ENCODE measurements at places on chromosomes 12 and 14.

GRCh38 chr14:68594737-68595380, 198.0 kb downstream of the ZFP36L1 start:
- no peak for DNase-seq

DNA sequence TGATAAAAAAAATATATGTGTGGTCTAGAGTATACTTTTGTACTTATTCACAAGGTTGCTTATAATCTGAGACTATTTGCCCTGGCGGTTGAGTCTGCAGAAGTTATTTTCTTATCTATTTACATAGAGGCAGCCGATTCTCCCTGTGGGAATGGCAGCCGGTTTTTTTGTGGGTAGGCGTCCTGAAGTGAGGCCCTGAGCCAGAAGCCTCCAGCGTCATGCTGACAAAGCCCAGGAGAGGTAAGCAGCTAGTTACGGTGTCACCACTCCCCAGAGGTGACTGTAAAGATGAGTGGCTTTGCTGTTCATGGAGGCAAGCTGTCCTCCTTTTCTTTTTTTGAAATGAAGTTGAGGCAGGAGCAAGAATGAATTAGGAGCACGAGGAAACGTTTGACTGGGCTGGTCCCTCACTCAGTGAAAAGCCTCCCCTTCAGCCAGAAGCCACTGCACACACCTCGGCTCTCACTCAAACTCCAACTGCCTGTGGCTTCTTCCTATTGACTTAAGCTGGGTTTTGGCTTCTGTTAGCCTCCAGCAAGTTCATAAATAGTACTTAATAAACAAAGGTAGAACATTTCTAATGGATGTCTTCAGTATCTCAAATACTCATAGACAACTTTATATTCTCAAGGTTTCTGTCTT, 21.5 kb downstream of the PAX9 start:
- DNase-seq = no peak

- DNase-seq = no peak
Measured at GRCh38 chr12:13561923-13562322, 365.4 kb downstream of the EMP1 start.

- DNase-seq = no peak
Measured at GRCh38 chr14:76126076-76126475, 25.6 kb upstream of the GPATCH2L start.

DNA sequence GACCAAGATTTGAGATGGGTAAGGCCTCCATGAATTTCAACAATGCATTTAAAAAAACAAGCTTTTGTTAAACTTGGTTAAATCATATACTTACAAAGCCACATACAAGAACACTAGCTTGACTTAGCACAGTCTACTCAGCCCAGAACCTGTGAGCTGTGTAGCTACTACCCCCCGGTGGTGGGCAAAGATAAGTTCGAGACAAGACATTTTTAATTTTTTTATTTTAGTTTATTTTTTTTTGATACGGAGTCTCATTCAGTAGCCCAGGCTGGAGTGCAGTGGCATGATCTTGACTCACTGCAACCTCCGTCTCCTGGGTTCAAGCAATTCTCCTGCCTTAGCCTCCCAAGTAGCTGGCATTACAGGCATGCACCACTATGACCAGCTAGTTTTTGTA, 3.7 kb upstream of the NECAP1 start:
- peak; percentile 64 for DNase-seq

DNA sequence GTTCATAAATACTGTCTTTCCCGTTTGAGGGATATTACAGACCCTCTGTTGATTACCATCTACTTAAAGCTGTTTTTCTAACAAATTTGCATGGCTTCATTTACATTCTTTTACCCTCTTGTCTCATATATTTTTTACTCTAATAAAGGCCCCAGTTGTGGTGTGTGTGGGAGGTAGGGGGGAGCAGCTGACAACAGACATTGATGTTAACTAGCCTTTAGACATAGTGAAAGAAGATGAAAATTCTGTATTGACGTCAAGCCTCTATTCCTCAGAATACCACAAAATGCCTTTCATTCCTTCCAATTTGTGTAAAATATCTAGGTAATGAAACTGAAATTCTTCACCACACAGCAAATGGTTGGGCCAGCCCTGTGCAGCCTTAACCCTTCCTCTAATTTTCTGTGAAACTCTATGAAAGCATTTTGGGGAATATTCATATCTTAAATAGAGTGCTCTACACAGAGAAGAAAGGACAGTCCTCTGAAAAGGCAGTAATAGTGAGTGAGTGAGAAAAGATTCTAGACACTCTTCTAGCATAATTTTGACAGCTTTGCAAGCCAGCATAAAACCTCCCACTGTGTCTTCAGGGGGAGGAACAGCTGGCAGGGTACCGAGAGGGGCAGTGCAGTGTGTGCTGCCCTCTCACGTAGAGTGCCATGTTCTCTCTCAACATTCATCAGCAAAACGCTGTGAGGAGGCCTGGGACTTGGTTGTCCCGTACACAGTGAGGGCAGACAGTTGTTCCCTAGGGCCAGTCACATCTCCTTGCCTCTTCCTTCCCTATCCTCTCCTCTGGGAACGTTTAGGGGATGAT, 20.1 kb upstream of the CERS5 start:
- DNase-seq = no peak

DNA sequence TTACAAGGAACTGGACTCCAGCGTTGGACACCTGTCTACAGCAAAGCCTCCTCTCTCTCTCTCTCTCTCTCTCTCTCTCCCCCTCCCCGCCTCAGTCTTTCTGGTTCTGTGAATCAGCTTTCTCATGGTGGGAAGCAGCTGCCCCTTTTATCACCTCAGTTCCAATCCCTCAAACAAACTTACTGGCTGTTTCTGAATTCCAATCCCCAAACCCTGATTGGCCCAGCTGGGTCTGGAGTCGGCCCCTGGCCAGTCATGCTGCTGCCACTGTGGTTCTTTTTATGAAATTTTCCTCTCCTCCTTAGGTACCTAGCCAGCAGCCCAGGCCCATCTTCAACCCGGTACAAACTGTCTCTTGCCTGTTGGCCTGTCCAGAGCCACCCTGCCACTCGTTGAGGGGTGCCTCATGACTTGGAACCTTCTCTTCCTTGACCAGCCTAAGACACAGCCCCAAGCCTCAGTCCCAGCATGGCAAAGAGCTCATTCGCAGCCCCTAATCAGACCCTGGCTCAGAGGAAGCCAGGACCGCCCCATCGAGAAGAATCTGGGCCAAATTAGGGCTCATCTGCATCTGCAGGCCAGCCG, 9.4 kb upstream of the MORN3 start:
- no peak for DNase-seq

- no peak for DNase-seq
Measured at GRCh38 chr12:85616201-85616600, 220.0 kb downstream of the RASSF9 start.

DNA sequence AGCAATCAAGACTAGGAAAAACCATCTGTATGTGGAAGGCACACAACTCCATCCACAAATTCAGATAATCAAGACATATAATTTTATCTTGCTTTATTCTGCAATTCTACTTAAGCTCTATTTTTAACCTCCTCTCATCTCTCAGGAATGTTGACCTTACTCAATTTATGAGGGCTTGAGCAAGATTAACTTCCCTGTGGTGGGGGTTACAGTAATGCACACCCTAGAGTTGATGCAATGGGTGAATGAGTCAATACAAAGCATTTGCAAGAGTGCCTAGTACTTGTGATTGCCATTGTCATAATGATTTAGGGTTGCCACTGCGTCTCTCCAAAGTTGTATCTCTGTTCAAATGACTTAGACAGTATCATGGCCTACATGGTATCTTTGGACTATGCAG, 1598.4 kb upstream of the TMEM132C start:
- DNase-seq = no peak

GRCh38 chr12:112130441-112130998, 5.2 kb downstream of the TRAFD1 start:
- no peak for DNase-seq

- peak; percentile 85 for DNase-seq
Measured at GRCh38 chr12:121443193-121443870, 43.4 kb downstream of the RNF34 start.

GRCh38 chr12:45336762-45337596, 121.1 kb downstream of the ANO6 start:
- no peak for DNase-seq

DNA sequence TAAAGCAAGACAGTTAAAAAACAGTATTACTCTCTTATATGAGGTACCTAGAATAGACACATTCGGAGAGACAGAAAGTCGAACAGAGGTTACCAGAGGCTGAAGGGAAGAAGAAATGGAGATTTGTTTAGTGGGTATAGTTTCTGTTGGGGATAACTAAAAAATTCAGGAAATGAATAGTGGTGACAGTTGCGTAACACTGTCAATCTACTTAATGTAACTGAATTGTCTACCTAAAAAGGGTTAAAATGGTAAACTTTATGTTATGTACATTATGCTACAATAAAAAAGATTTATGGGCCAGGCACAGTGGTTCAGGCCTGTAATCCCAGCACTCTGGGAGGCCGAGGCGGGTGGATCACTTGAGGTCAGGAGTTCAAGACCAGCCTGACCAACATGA, 30.6 kb upstream of the SLC6A13 start:
- no peak for DNase-seq

- DNase-seq = no peak
Measured at GRCh38 chr12:4212845-4213244, 60.7 kb upstream of the CCND2 start.

- no peak for DNase-seq
Measured at GRCh38 chr14:37588667-37588955, 6.4 kb downstream of the FOXA1 start.

GRCh38 chr14:87494010-87494409, 499.0 kb downstream of the GALC start:
- DNase-seq = no peak

GRCh38 chr12:102793921-102794320, 123.1 kb downstream of the PAH start:
- no peak for DNase-seq

- DNase-seq = no peak
Measured at GRCh38 chr14:40618225-40618898, 988.3 kb upstream of the LRFN5 start.

GRCh38 chr14:57209561-57209960, 59.1 kb downstream of the EXOC5 start:
- no peak for DNase-seq

DNA sequence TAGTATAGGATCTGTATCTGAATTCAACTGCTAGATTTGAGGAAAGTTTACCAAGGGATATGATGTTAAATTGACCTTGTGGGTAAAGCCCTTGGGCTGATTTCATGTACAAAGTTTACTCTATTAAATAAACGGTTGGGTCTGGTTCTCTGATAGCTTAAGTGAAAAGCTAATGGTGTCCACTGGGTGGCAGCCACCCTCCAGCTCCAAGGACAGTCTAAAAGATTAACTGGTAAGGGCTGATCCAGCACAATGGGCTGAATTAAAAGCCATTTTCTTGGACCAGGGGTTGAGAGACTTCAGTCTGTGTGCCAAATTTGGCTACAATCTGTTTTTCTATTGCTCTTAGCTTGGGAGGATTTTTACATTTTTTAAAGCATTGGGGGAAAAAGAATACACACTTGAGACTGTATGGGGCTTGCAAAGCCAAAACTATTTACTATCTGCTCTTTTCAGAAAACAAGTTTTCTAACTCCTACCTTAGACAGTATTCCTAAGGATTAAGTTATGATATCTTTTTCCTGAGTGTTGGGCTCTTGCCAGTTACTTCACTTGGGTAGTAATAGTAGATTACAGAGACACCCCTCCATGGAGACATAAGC, 116.5 kb downstream of the GPHN start:
- peak; percentile 72 for DNase-seq

GRCh38 chr14:64554556-64554955, 4.8 kb downstream of the PPP1R36 start:
- DNase-seq = no peak

DNA sequence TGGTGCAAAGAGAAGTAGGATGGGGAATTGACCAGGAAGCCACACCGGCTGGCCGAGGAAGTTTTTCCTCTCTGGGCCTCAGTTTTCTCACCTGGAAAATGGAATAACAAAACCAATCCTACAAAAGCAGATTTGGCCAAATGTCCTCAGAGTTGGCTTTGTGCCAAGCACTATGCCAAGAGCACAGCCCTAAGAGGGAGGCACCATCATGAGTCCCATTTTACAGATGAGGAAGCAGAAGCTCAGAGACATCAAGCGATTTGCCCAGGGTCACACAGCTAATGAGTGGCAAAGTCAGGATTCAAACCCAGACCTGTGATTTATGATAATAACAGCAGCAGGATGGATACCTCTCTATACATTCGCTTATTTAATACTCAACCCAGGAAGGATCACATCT, 27.3 kb downstream of the RASAL1 start:
- DNase-seq = no peak

GRCh38 chr12:98399532-98399931, 115.9 kb upstream of the TMPO start:
- DNase-seq = no peak

- no peak for DNase-seq
Measured at GRCh38 chr14:106218174-106218573, 691.8 kb downstream of the TMEM121 start.

DNA sequence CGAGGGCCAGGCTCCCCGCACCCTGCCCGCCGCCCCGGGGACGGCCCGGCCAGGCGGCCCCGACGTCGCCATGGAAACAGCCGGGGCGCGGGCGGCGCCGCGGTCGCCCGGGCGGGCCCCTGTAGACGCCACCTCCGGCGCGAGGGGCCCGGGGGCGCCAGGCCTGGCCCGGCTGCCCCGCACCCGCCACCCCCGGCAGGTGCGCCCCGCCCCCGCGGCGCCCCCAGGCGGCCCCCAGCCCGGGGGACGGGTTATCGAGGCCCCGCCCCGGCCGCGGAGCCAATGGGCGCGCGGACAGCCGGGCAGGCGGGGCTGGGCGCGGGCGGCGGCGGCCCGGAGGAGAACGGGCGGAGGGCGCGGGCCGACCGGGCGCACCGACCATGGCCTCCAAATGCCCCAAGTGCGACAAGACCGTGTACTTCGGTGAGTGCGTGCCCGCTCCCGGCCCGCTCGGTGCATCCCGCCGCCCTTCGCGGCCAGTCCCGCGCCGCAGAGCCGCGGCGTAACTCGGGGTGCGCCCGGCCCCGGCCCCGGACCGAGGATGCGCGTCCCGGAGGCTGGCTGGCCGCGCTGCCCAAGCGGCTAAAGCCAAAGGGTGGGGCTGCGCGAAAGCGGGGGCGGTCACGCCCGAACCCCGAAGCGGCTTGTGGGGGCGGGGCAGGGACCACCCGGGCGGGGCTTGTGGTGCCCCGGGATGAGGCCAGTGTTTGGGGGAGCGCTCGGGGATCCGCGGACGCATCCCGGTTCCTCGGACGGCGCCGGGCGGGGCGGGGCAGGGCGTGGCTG, at the start of gene CRIP2:
CRIP2 (plus strand) TSS at position 339 of the 786 bp plus-strand sequence; CDS start at position 381, 42 bp downstream.
- peak; percentile 50 for DNase-seq

- DNase-seq = no peak
Measured at GRCh38 chr12:13788626-13789025, 192.8 kb downstream of the GRIN2B start.

GRCh38 chr12:92143258-92143657, 2.4 kb downstream of the BTG1 start:
- DNase-seq = no peak

- peak; percentile 39 for DNase-seq
Measured at GRCh38 chr14:96502621-96503305, 581 bp downstream of the PAPOLA start.

GRCh38 chr12:124738636-124739467, 124.8 kb downstream of the SCARB1 start:
- no peak for DNase-seq

Data from WERI-Rb-1 (cell line).